Activated CD4-positive, alpha-beta T cell treated with anti-CD3 and anti-CD28 coated beads for 1 hour (primary cell): ENCODE measurements at places on chromosomes 6 and 20.

DNA sequence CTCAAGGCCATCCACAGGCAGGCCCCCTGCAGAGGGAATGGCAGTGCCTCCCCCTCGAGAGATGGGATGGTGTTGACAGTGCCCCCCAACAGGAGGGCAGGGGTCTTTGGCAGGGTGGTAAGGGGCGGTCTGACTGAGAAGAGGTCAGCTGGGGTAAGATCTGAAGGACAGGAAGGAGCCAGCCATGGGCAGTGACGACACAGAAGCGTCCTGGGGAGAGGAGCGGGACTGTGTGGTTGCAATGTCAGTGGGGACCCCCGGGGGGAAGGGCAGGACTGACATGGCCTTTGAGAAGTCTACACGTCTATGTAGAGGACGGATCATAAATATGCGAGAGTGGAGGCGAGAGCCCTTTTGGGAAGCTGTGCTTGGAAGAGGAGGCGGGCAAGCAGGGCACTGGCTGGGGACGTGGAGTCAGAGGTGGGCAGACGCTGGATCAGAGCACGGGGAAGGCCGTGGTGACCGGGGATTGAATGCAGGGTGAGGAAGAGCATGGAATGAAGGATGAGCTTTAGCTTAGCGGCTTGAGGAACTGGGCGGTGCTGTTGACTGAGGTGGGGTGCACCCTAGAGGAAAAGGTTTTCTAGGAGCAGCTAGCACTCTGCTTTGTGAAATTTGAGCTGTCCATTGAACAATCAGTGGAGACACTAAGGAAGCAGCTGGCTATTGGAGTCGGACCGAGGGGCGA lies 82.5 kb upstream of the AGPAT4 start:
- no peak for DNase-seq

DNA sequence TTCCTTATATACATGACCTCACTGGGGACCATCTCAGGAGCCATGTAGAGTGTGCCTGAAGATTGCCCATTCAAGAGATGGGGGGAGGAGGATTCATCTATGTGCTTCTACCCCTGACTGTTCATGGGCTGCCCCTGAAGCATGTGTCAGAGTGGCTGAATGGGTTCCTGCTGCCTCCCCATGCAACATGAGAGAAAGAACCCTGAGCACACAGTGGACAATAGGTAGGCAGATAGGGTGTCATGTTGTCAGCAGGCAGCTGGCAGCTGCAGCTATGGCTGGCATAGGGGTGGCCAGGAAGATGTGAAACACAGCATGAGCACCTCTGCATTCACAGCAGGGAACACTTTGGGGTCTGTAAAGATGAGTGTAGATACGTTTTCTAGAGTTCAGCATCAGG lies 208.4 kb upstream of the CNR1 start:
- no peak for DNase-seq

DNA sequence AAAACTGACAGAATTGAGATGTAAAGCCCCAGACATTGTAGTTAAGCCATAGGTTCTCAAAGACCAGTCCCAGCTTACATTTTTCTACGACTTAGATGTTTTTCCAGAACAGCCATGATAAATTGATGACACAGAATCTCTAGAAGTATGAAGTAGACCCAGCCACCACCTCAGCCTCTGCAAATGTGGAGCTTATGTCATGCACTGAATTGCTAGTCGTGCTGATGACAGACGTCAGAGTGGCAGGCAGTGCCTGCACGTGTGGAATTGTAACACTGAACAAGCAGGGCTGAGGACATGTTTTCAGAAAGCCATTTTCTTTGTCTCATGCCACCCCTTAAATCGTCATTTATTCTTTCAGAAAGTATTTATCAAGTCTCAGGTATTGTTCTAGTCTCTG lies 72.4 kb upstream of the TMEM181 start:
- DNase-seq = no peak

GRCh38 chr20:43976547-43976946 lies 61.9 kb downstream of the TOX2 start:
- no peak for DNase-seq

GRCh38 chr6:33888183-33888582 lies 84.4 kb upstream of the MLN start:
- no peak for DNase-seq

DNA sequence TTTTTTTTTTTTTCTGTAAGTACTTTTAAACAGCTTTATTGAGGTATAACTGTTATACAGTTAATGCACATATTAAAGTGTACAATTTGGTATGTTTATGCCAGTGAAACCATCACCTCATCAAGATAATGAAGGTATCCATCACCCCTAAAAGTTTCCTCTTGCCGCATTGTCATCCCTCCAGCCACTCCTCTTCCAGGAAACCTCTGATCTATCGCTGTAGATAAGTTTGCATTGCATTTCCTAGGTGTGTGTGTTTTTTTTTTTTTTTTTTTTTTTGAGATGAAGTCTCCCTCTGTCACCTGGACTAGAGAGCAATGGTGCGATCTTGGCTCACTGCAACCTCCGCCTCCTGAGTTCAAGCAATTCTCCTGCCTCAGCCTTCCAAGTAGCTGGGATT lies 3.1 kb downstream of the SLX4IP start:
- no peak for DNase-seq

GRCh38 chr6:166228425-166228824 lies 60.8 kb upstream of the TBXT start:
- DNase-seq = no peak

GRCh38 chr6:71211799-71212198 lies 76.8 kb upstream of the OGFRL1 start:
- DNase-seq = no peak

GRCh38 chr20:24960302-24960801 lies 11.3 kb downstream of the CST7 start:
- no peak for DNase-seq

DNA sequence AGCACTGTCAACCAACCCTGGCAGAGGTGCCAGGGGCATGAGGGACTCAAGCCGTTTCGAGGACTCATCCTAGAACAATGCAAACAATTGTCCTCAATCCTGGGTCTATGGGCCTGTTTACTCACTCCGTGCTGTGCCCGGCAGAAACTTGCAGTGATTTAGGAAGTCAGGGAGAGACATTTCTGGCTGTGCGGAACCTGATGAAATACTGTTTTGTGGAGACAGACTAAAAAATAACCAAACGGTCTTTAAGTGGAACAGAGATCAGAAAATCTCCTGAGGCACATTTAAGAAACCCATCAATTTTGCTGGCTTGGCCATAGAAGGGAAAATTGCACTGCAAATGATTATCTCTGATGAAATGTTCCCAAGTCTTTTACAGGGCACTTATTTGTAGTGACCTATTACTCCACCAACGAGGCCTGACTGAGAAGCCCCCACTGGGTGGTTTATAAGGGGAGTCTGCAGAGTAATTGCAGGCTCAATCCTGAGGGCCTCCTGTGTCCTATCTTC lies 79.8 kb upstream of the KCNK16 start:
- no peak for DNase-seq

- peak; percentile 35 for DNase-seq
These were observed 58.7 kb downstream of the VAPB start for GRCh38 chr20:58447511-58448391.

GRCh38 chr20:9180481-9181257 lies 111.8 kb downstream of the PLCB4 start:
- DNase-seq = no peak

DNA sequence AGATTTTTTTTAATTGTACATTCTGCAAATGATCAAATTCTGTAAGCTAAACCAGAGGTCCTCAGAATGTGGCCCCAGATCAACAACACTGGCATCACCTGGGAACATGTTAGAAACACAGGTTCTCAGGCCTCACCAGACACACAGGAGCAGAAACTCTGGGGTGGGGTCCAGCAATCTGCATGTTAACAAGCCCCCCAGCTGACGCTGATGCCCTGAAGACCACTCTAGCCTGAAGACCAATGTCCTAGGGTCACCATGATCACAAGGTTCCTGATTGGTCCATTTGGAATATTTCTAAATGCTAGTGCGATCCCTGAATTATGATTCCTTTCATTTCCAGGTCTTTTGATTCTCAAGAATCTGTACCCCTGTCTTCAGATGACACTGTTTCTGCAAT lies 2.4 kb upstream of the LY86 start:
- no peak for DNase-seq

DNA sequence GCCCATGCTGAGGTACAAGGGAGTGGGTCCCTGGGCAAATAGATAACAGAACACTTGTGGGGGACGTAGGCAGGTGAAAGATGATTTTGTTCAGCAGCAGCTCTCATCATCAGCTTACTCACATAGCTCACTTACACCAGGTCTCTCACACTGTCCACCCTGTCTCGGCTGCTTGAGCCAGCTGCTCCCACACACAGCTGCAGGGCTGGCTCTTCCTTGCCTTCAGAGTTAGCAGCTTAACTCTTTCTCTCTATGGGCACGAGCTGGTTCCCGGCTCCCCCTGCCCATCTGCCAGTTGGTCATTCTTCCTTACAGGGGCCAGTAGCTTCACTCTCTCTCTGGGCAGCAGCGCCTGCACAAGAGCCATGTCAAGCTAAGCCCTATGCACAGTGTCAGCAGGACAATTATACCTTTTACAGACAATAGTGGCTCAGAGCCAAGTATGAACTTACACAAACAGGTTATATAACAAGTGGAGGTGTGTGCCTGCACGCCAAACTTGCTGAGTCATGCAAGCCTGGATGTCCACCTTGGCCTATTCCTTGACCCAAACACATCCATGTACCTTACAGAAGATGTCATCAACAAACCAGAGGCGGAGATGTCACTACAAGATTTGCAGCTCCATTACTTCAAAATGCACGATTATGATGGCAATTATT lies 18.7 kb downstream of the ZNF391 start:
- DNase-seq = no peak
